ENCODE measurements at places on chromosomes 7 and 10.

DNA sequence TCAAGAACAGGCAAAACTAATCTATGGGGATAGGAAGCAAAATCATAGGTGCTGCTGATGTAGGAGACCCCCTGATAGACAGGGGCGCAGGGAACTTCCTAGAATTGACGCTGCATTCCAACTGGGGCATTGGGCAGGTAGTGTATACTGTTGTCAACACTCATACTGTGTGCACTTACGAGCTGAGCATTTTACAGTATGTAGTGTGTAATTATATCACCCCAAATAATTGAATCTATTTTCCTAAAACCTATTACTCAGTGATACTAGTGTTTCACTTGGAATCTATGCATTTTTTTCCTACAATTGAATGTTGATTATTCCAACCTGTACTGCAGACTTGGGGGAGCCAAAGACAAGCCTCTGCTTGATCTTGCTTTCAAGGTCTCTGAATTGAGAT, 207.0 kb upstream of the PRKCQ start:
- DNase-seq: no peak

DNA sequence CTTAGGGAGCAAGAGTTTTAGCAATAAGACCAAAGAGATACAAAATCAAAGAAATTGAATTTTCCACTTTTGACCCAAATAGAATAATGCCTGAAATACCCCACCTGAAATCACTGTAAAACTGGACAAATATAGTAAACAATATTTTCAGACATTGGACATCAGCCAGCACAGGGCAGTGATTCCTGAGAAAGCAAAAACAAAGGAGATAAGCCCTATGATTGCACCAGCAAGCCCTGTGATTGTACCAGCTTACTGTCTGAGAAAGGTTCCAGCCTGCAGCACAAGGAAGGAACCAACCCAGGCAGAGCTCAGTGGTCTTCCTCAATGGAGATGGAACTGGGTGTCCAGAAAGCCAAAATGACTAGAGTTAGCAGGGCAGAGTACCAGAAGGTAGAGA, 10.3 kb downstream of the TMEM106B start:
- DNase-seq: no peak

GRCh38 chr10:94549221-94549620, 3.6 kb downstream of the HELLS start:
- DNase-seq: no peak

- DNase-seq: no peak
Measured at GRCh38 chr10:114908896-114909295, 29.1 kb upstream of the TRUB1 start.

- no peak for DNase-seq
Measured at GRCh38 chr10:133279326-133280226, 2.9 kb upstream of the ADAM8 start.

DNA sequence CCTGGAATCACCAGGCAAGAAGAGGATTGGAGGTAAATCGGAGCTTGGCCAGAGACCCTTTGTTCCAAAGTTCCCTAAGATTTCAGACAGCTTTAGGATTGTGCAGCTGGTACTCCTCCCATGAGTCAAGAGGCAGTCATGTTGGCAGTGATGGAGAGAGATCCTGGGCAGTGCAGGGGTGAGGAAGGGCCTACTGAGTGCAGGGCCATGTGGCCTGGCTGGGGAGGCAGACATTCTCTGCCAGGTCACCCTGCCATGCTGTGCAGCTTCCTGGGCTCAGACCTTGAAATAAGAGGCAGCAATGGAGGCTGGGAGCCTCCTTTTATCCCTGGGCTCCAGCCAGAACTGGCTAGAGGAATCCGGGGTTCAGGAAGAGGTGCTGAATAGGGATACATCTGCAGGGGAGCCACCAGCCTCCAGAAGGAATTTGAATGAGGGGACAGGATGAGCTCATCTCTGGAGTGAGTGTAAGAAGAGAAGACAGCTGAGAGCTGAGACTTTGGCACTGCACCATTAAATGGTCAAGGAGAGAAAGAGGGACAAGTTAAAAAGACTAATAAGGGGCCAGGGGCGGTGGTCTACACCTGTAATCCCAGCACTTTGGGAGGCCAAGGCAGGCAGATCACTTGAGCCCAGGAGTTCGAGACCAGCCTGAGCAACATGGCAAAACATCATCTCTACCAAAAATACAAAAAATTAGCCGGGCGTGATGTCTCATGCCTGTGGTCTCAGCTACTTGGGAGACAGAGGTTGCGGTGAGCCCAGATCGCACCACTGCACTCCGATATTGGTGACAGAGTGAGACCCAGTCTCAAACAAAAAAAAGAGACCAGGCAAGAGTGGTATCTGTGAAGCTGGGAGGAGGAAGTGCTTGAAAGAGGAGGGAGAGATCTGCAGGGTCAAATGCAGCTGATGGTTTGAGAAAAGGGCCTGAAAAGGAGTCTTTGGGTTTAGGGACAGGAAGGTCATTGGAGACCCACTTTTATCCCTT, 12.0 kb downstream of the SFTPD start:
- no peak for DNase-seq

DNA sequence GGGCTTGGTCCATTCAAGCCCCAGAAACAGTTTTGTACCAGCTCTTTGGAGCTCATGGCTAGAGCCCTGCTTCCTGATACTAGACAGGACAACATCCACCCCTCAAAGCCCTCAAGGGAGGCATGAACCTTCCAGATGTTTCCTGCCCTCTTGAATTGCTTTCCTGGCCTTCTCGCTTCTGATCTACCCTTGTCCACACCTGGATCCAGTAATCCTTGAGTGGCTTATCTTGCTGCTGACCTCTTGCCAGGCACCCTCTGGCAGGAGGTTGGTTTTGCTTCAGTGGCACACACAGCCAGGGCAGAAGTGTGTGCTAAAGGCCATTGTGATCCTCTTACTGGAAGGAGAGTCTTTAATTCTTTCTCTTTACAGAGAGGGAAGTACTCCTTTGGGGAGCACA, 495.8 kb downstream of the PLXNA4 start:
- no peak for DNase-seq

- no peak for DNase-seq
Measured at GRCh38 chr10:131925011-131925649, 24.3 kb downstream of the PPP2R2D start.

DNA sequence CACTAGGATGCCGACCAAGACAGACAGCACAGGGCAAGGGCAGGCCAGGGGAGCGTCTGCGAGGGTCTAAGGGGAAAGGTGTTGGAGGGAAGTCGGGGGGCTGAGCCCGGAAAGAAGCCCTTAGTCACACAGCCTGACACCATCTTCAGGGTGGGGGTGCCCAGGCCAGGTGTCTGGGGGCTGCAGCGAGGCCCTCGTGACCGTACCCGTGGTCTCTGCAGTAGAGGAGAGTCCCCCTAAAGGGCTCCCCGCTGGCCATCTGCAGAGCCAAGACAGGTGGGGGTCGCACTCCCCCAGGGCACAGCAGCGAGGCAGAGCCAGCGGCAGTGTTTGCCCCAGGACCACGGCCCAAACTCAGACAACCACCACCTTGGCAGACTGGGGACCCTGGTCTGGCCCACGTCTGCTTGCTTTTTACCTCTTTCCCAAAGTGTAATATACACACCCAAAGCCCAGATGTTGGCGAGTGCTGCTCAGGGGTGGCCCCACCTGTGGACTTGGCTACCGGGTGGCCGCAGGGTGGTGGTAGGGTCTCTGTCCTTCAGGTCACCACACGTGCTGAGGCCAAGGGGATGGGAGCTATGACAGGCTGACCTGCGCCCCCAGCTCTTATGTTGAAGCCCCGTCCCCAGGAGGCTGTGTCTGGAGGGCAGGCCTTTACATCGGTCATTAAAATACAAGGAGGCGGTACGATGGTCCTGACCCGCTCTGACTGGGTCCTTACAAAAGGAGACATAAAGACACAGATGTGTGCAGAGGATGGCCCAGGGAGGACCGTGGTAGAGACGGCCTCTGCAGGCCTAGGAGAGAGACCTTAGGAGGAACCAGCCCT, 107.4 kb downstream of the DNAJB6 start:
- no peak for DNase-seq

DNA sequence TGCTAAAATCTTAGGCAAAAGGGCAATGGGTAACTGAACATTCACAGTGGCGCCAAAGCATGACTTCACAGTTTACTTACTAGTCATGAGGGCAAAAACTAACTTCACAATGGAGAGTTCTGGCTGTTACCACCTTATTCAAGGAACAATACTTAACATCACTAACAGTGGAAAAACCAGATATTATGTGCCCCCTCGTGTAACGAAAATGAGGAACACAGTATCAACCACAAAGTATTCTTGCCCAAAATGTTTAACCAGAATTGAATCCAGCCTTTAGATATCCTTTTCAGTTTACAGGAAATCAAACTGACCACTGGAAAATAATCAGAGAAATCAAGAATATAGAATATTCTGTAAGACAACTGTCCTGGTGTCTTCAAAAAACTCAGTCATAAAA, 9.5 kb downstream of the C7orf25 start:
- DNase-seq: no peak

DNA sequence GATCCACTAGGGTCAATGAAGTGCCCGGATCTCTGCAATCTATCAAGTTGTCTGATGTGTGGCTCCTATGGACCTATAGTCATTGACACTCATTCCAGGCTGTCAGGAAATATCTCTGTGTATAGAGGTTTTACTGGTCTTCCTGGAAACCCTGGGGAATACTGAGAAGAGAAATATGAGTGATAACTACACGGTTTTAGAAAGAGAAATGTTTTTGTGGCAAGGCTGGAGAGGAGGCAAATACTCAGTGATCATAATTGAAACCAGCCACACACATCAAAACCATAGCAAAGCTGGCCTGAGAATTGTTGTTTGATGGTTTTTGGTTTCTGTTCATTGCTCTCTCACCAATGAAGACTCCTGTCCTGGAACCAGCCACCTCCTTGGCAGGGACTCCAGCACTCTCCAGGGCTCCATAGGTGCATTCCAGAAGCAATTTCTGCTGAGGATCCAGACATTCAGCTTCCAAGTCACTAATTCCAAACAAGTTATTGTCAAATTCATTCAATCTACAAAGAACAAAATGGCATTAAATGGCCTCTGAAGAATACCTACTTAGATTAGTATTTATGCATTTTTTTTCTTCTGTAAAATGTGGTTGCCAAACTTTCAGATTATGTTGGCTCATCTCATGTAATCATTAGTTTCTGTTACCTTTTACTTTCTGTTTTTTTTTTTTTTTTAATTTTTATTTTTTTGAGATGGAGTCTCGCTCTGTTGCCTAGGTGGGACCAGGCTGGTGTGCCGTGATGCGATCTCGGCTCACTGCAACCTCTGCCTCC, 108.6 kb upstream of the ABI1 start:
- DNase-seq: no peak

- DNase-seq: no peak
Measured at GRCh38 chr10:129253865-129254179, 213.2 kb upstream of the MGMT start.

DNA sequence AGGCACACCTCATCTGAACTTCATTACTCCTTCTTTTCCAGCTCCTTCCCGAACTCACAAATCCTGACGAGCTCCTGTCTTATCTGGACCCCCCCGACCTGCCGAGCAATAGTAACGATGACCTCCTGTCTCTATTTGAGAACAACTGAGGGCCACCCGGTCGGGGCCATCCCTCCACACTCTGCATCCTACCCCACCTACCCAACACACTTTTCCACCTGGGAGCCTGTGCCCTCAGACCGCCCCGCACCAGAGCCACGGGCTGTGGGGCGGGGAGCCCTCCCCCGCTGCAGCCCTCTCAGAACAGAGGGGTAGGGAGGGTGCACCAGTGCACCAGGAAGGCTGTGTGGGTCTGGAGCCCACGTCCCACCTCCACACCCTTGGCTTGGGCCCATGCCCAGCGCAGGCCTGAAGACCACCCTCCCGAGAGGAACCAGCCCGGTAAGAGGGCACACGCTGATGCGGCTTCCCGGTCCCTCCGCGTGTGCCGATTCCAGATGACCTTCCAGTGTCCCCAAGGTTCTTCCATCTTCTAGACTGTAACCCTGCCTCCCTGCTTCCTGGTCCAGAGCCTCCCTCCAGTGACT, 34.6 kb upstream of the PPIF start:
- no peak for DNase-seq

GRCh38 chr10:129501652-129502436, 34.8 kb downstream of the MGMT start:
- DNase-seq: no peak

- no peak for DNase-seq
Measured at GRCh38 chr10:102424145-102424544, 3.5 kb downstream of the FBXL15 start.

GRCh38 chr10:132061030-132061429, 4.7 kb upstream of the JAKMIP3 start:
- DNase-seq: no peak

DNA sequence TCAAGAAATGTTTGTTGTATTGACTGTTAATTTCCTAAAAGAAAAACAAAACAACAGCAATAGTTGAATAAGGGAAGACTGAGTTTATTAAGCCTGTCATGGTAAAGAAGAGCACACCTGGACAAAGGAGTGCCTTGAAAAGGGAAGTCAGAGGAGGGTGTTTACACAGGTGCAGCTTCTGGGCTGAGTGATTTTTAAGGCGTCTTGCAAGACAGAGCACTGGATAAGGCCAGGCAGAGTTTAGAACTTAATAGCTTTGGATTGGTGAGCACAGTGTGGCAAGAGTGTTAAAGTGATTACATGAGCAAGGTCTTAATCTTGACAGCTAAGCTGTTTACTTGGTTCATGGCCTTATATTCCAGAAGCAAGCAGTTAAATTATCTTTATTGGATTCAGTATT, 423.2 kb downstream of the CNTNAP2 start:
- no peak for DNase-seq

DNA sequence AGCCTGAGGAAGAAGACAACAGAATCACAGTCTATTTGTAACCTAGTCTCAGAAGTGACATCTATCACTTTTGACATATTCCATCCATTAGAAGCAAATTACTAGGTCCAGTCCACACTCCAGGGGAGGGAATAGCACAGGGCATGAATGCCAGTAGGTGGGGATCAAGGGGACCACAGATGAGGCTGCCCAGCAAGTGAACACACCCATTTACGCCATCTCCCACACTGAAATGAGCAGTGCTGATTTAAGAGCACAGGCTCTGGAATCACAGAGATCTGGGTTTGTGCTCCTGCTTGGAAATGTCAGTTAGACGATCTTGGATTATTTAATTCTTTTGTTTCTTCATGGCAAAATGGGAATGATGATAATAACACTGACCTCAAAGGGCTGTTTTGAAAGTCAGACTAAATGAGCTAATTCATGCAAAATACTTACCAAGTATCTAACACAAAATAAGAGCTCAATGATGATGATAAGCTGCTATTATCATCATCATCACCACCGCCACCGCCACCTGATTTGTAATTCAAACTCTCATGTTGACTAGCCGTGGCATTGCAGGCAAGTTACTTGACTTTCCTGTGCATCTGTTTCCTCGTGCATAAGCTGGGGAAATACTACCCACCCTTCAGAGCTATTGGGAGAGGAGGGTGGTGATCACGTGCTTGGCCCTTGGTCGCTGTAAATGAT, 138.9 kb upstream of the KLF14 start:
- no peak for DNase-seq

GRCh38 chr10:69080226-69080625, 7.7 kb upstream of the SRGN start:
- no peak for DNase-seq

- DNase-seq: no peak
Measured at GRCh38 chr7:157615101-157615817, 278.5 kb downstream of the DNAJB6 start.

DNA sequence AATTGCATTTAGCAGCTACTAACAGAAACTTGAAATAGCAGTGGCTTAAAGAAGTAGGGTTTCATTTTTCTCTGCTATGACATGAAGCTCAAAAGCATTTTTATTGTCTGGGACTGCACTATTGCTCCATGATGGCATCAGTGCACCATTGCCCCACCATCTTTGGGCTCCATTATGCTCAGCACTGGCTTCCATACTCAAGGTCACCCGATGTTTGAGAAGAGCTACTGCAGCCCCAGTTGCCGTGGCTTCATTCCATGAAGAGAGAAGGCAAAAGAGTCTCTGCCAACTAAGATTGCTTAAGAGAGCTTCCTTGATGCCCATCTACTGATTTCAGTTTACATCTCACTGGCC, 192.2 kb upstream of the LRGUK start:
- DNase-seq: no peak
